ENCODE measurements at places on chromosomes 7 and 10.
A peak's percentile ranks its signal among the peaks of the same experiment; 100 is the strongest.

DNA sequence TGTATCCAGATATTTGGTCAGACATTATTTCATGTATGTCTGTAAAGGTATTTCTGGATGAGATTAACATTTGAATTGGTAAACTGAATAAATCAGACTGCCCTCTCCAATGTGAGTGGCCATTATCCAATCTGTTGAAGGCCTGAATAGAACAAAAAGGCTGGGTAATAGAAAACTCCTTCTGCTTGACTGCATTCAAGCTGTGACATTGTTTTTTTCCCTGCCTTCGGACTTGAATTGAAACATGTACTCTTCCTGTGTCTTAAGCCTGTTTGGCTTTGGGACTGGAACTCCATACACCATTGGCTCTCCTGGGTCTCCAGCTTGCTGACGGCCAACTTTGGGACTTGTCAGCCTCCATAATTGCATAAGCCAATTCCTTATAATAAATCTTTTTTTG, 36.0 kb upstream of the ARHGAP21 start:
- no peak for DNase-seq

DNA sequence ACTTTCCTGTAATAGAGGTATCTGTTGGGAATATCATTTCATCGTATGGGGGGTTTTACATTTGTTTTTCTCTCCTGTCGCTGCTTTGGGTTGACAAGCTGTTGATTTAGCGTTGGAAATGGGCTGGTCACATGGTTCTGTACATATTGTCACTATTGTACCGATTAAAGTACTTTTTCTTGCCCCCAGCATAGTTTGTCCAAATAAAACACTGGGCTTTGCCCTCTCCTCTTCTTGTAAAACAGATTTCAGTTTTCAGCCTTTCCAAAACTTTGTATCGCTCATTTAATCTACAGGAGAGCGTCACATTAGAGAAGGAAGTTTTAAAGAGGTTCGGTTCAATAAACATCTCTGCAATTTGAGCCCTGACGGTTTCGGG, 4.0 kb downstream of the BMI1 start:
- no peak for DNase-seq

GRCh38 chr10:6583447-6583846, 3.4 kb upstream of the PRKCQ start:
- no peak for DNase-seq

DNA sequence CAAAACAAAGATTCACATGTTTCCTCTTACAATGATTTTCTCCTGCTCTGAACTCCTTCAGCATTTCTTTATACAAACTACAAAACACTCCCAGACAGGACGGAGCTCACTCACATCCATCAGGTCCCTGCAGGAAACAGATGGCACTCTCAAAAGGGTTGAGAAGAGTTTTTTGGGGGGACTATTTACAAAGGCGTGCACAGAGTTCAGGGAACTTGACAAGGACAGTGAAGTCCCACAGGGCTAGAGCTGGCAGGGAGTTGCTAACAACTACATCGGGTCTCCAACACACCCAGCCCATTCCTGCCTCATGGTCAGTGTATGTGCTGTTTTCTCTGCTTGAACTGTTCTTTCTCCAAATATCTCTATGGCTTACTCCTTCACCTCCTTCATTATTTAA, 24.7 kb upstream of the YAE1 start:
- DNase-seq: peak; percentile 57

GRCh38 chr7:16034353-16034752, 347.9 kb upstream of the MEOX2 start:
- no peak for DNase-seq

GRCh38 chr10:91511549-91512330, 101.6 kb downstream of the HECTD2 start:
- no peak for DNase-seq

- no peak for DNase-seq
These were observed 177.7 kb downstream of the CHCHD3 start for GRCh38 chr7:132904209-132904608.

DNA sequence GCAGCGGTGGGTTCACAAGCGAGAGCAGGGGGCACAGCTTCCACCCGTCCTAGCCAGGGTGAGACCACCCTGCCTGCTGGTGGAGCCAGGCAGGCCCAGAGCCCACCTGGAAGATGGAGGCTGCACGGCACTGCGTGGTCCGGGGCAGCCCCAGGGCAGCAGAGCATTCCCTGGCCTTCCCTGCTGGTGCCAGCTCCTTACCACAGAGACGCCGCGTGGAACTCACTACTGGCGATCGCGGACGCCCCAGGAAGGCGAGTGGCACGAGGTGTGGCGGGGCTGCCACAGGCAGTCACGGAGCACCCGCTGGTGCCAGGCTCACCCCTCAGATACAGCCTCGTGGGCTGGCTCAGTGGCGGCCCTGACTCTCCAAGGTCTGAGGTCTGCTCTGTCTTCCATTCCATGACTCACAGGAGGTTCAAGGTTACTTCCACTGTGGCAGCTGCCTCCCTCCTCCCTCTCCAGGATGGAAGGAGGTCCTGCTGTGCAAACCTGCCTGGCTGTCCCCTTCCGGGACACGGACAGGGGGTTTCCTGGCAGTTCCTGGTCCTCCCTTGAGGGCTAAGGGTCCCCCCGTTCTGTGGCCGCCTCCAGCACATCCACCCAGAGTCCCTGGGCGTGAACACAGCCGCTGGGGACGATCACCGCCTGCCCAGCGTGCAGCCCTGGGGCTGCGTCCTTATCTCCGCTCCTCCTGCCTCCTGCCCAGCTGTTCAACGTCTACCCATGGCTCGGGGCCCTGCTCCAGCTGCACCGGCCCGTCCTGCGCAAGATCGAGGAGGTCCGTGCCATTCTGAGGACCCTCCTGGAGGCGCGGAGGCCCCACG, 3.1 kb downstream of the CYP2W1 start:
- no peak for DNase-seq

GRCh38 chr7:107267138-107267537, 98.3 kb downstream of the HBP1 start:
- no peak for DNase-seq

DNA sequence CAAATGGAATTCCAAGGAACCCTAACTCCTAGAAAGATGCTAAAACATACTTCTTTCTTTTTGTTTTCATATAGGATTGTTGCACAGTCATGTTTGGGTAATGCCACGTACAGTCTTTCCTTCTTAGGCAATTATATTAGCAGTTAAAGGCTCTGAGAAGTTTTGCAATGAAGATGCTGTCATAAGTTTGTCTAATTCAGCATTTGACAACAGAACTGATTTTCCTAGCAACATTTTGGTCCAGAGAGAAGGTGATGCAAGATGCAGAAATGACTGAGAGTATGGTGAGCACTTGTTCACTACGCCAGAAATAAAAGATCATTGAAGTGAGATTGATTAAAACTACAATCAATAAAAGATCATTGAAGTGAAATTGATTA, 184.0 kb upstream of the PLXNA4 start:
- DNase-seq: no peak

DNA sequence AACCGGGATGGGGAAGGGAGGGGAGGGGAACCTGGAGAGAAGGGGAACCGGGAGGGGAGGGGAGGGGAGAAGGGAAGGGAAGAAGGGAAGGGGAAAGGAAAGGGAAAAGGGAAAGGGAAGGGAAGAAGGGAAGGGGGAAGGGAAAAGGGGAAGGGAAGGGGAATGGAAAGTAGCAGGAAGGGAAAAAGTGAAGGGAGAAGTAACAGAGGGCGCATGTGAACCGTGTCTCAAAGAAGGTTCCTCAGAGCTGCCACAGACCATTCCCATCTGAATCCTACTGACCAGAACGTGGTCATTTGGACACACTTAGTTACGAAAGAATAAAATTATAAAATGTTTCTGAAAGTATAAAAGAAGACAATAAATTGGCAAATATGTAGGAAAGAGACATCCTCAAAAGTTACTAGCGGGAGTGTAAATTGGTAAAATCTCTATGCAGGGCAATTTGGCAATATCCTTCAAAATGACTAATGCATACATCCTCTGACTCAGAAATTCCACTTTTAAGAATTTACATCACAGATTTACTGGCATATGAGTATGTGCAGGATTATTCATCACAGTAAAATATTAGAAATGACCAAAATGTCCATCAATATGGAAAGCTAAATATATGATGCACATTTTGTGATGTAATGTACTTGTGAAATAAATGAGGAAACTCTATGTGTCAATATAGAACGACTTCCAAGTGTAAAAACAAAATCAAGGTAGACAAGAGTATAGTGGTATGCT, 12.9 kb downstream of the C10orf67 start:
- no peak for DNase-seq

DNA sequence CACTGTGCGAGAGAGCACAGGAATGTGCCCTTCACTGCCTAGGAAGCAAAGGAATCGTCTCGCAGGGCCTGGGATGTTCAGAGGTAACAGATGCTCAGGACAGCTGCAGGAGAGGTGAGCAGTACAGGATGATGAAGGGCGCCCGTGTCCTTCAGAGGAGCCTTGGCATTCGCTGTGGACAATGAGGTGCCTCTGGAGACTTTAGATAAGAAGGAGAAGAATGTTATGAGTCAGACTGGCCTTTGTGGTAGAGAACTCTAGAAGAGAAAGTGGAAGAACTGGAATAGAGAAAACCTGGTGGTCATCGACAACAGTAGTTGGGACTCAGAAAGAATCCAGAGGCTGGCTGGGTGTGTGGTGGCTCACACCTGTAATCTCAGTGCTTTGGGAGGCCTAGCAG, 64.4 kb upstream of the LEP start:
- no peak for DNase-seq

GRCh38 chr7:150943453-150943814, 34.7 kb downstream of the KCNH2 start:
- no peak for DNase-seq

DNA sequence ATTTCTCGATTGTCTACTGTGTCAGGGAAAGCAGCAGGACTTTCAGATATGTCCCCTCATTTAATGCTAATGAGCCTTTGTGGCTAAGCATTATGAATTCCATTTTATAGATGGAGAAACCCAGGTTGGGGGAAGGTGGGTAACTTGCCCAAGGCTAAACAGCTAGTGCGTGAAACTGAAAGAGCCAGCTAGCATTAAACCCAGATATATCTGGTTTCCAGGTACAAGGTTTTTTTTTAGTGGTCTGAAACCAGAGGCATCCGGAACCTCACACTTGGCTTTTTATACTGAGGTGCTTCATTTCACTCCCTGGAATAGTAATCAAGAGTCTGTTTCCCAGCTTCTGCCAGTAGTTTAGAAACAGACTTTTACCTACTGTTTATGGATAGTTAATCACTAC, 694.8 kb downstream of the PHTF2 start:
- DNase-seq: no peak

- peak; percentile 15 for DNase-seq
These were observed 13.6 kb downstream of the SNX10 start for GRCh38 chr7:26305090-26305868.

- no peak for DNase-seq
These were observed 38.4 kb downstream of the DNAJB12 start for GRCh38 chr10:72316386-72316700.

- DNase-seq: no peak
These were observed 163.4 kb downstream of the TMEM26 start for GRCh38 chr10:61289813-61290212.

DNA sequence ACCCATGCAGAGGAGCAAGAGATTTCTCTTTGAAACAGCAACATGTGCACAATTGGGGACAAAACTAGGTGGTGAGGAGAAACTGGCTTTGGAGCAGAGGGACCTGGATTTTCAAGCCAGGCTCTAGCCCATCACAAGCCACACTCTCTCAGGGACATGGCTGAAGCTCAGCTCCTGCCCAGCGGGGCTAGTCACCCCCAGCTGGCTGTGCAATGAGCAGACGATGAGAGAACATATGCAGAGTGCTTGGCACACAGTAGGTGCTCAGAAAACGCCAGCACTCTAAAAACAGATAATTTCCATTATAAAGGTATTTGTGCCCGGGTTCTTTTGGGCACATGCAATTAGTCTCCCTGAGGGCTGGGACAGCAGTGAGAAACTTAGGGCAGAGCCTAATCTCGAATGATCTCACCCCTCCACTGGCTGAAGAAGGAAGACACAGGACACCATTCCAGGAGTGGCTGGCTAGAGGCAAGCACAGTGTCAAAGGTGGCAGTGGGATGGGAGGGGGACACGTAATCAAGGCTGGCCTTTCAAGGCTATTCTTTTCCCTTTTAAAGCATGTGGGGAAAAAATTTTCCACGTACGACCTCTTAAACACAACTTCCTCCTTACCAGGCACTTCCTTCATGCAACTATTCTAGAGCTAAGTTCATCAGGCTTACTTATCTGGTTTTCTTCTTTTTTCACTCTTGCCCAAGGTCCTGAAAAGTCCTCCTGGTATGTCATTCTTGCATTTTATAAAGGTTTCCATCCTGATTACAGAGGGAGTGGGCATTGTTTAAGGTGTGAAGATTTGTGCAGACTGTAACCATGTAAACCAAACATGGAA, 15.1 kb downstream of the FAM53B start:
- DNase-seq: peak; percentile 34

DNA sequence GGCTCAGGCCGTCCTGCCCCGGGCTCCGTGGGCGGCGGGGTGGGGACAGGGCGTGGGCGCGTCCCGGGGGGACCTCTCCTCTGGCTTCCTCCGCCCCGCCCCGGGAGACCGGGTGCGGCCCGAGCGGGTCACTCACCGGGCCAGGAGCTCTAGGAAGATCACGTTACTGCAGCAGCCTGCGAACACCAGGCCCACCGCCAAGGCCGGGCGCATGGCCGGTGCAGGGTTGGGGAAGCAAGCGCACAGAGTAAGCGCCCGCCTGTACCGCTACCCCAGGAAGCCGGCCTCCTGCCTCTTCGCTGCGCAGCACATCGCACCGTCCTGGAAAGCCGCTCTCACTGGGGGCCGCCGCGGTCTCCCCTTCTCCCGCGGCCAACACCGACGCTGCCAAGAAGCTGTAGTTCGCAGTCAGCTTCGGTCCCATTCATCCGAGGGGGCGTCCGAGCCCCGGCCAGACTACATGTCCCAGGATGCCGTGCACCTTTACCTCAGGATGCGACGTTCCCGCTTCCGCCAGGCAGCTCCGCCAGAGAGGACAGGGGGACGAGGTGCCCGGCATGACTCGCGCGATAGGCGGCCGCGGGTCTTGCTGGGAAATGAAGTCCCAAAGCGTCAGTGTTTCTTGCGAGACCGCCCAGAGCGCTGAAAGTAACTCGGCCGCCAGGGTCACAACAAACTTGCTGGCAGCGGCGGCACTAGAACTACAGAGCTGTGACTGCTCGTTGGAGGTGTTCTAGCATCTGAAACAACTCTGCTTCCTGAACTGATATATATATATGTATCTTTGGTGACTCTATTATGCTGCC, at the start of gene SLC35B4:
Gene SLC35B4, minus strand, starts transcription at position 392 of the 806 bp plus-strand sequence. Its CDS starts 179 bp downstream, at position 213.
- DNase-seq: peak; percentile 70

DNA sequence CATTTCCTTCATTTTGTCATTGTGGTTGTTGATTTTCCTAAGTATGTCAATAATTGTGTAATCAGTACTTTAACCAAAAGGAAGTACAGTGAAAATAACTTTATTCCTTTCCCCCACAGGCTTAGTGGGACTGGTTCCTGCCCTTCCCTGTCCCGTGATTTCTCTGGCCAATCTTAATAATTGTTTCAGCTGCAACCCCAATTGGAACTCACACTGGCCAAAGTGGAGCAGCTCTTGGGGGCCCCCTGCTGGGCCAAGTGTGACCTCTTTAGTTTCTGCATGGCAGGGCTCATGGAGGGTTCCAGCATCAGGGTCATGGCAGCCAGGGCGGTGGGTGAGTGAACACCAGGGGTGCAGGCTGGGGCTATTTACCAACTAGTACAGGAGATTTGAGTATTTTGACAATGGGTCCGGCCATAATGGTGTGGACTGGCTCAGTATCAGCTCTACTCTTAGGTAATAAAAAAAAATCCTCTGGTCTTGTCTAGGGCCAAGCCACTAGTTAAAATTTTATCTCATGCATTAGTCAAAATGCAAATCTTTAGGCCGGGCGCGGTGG, 31.7 kb downstream of the CYCS start:
- peak; percentile 28 for DNase-seq

Measured in bone marrow (tissue), 2 donors.